ENCODE measurements at places on chromosomes 6 and 20.
A peak's percentile ranks its signal among the peaks of the same experiment; 100 is the strongest.

DNA sequence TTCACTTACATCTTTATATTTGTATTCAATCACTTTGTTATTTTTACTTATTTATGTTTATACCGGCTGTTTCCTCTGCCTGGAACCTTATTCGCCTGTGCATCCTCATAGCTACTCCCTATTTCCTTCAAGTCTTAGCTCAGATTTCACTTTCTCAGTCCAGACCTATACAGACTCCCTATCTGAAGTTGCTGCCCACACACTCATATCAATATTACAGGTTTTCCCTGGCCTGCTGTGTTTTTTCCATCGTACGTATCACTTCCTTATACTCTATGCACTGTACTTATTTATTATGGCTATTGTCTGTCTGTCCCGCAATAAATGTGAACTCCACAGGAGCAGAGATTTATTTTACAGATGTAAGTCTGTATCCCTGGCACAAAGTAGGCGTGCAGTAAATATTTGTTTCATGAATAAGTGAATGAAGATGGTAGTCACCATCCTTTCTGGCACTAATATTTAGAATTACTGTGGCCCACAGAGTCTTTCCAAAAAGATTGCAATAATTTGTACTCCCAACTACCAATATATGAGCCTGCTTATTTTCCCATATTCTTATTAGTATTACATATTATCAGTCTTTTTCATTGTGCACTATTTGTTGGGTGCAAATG, 64.9 kb downstream of the TNFAIP3 start:
- no peak for DNase-seq

GRCh38 chr6:52312461-52312860, 27.9 kb upstream of the MCM3 start:
- no peak for DNase-seq

GRCh38 chr6:36594816-36595643, 868 bp downstream of the SRSF3 start:
- DNase-seq: no peak

GRCh38 chr6:151052021-151052646, 186.6 kb downstream of the MTHFD1L start:
- DNase-seq: no peak

DNA sequence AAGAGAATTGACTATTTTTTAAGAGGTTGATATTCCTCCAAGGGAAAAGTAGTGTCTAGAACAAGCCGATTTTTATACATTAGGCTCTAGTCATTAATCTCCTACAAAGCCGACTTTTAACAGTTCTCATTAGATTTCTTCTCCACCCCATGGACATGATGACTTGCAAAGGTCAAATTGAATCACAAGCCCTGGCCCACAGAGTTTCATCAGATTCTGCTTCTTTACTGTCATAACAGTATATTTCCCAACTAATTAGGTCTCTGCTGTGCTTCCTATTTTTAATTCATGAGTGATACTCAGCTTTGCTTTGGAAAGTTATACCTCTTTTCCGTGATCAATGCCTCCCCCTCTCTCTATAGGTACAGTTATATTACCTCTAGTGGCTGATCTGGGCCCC, 90.6 kb upstream of the ADGRB3 start:
- no peak for DNase-seq

DNA sequence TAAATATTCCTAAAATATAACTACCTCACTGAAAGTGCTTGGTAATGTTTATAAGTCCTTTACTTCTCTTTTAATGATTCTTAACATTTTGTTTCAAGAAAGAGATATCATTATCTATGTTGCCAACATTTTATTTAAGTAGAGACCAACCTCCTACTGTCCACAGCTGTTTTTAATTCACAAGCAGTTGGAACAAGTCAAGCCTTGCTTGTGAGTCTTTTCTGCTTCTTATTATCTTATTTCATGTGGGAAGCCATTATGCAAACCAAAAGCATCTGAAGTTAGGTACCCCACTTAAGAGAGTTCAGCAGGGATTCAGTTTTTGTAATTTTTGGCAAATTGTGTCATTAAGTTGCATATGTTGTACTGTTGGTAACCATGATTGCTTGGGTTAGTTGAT, 1714.5 kb downstream of the GRIK2 start:
- no peak for DNase-seq

DNA sequence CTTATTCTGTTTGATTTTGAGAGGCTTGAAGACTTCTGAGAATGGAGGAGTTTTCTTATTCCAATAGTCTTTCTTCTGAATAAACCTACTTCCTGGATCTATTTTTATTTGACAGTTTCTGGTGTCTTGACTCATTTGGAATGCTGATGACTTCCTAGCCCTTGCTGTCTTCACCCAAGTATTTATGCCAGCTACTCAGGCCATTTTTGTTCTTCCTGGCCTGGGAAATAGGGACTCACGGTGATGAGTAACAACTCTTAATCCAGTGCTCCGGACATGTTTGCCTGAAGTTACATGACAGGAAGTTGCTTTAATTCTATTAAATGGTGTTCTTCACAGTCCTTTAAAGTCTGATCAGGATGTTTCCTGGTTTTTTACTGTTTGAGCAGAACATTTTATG, 272.1 kb upstream of the EYS start:
- peak; percentile 53 for DNase-seq

DNA sequence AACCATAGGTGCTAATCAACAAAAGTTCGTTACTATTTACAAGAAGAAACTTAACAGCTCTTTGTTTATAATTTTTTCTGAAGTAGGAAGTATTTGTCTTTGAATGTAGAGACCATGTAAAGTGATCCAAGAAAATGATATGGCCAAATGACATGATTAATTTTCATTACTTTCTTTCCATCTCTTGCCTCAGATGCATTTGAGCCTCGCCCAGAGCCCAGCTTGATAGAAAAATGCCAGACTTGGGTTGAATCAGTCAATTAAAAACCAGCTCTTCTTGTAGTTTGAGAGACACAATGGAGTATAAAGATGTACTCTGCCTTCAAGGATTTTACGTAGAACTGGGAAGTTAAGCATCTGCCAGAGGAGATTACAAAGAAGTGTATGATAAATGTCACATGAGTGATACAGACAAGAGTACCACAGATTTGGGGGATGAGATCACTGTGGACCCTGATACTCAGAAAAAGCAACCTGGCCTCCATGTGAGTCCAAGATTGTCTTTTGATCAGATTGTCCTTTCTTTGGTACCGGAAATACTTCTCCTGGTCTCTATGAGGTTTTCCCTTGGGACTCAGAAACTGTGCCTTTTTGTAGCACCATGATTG, 92.5 kb upstream of the SUPT3H start:
- DNase-seq: no peak

DNA sequence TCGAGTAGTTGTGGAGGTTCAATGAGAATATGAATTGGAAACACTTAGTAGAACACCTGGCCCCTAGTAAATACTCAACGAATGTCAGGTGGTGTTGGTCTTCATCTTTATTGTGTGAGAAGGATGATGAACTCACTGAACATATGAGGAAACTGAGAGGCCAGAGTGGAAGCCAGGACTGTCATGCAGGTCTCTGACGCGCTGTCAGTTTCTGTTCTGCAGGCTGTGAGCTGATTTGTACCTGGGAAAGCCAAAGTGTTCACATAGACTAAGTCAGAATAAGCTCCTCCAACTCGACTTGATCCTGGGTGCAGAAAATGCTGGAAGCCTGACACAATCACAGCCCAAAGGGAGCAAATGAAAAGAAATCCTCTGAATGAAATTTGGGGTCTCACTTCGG, 222.2 kb downstream of the LY86 start:
- no peak for DNase-seq

- no peak for DNase-seq
Measured at GRCh38 chr20:50523552-50524167, 13.5 kb downstream of the PTPN1 start.

DNA sequence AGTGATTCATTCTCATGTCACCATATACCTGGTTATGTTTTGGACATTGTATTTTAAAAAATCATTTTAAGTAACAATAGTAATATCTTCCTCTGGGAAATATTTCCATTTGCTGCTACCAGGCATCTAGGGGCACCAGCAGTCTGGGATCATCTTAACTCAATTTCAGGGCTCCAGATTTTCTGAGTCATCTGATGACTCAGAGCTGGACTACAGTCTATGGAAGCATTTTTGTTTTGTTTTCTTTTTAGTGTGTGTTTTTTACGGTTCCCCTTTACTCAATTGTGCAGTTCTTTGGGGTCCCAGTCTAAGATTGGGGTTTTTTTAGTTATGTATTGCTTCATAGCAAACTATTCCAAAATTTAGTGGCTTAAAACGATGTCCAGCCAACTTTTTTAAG, 5.7 kb upstream of the FKBP5 start:
- DNase-seq: no peak

GRCh38 chr6:163320402-163320801, 94.1 kb upstream of the QKI start:
- DNase-seq: no peak

- no peak for DNase-seq
Measured at GRCh38 chr6:151723152-151723551, 84.3 kb upstream of the ESR1 start.

- no peak for DNase-seq
Measured at GRCh38 chr6:39599341-39599740, 125.9 kb downstream of the KIF6 start.

DNA sequence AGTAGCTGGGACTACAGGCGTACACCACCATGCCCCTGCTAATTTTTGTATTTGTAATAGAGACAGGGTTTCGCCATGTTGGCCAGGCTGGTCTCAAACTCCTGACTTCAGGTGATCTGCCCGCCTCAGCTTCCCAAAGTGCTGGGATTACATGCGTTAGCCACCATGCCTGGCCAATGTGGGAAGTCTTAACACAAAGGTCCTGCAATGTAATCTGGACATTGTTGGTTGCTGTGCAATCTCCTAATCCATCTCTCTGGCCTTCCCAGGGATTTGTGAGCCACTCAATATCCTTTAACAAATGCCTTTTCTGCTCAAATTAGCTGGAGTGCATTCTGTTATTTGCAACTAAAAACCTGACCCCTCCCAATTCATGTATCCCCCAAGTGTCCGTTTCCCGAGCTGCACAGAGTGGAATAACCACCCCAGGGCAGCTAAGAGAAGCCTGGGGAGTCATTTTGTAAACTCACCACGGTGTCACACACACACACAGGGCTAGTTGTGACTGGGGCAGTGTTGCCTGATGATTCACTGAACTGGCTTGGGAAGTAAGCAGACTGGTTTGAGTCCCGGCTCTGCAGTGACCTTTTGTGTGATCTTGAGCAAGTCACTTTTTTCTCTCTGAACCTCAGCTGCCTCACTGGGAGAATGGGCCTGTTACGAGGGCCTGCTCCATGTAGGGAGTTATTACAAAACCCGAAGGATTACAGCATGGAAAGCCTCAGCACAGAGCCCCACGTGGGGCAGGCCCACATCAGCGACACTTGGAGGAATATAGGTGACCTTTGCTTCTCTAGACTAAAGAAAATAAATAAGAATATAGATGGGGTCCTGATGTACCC, 152.3 kb downstream of the ZMYND8 start:
- peak; percentile 95 for DNase-seq

- peak; percentile 87 for DNase-seq
Measured at GRCh38 chr20:33667676-33668465, 1.1 kb downstream of the ACTL10 start.

DNA sequence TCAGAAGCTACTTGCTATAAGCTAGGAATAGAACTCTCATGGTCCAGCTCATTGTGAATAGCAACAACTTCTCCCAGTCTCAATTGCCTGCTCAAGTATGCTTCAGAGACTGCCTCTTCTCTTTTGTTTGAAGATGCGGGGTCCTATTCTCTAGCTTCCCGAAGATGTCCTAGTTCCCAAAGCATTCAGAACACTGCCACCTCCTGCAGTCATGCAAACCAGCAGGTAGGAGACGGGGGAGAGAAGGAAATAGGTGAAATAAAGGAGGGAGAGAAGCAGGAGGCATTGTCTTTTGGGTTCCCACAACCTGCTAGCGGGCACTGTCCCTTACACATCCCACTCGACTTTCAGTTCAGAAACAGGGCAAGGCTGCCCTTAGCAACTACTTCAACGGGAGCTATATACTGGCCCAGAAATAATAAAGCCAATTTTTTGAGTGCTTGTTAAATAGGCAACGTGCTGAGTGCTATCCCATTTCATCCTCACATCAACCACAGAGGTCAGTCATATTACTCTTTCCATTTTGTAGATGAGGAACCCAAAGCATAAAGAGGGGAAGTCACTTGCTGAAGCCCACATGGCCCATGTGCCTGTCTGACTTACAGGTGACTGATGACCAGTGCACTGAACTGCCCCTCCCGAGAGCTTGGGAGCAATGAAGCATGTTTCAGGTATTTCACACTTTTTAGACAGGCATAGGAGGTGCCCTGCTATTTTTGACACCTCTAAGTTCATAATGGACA, 61.9 kb upstream of the ATXN1 start:
- no peak for DNase-seq
